Colonic mucosa (tissue), 4 donors: ENCODE measurements at places on chromosomes 7 and 10.

DNA sequence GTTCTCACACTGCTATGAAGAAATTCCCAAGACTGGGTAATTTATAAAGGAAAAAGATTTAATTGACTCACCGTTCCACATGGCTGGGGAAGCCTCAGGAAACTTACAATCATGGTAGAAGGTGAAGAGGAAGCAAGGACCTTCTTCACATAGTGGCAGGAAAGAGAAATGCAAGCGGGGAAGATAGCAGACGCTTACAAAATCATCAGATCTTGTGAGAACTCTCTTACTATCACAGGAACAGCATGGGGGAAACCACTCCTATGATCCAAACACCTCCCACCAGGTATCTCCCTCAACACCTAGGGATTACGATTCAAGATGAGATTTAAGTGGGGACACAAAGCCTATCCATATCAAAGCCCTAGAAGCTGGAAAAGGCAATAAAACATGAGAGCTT lies 130.8 kb downstream of the MDFIC start:
- no peak overlapping the region for H3K27ac ChIP-seq
- no peaks in the 10 kb centered on the region for H3K27me3 ChIP-seq
- no peaks in the 10 kb centered on the region for H3K4me1 ChIP-seq

DNA sequence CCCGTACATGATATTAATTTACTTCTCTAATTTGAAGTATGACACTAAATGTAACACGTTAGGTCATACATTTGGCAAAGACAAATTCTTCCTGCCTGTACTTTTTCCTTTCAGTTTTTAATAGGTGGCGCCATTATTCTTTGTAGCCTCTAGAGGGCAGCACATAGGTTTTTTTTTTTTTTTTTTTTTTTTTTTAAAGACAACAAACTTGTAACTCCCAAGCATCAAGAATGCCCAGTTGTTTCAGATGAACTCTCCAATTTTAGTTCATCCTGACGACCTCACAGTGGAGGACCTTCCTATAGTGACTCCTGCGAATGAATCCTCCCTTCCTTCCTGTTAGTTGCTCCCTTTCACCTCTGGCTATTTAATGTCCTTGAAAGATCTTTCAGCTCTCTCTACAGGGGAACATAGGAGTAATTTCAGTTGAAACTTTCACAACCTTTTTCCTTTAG lies 139.3 kb upstream of the HDAC9 start:
- H3K4me3 ChIP-seq: no peak overlapping the region
- no peaks in the 10 kb centered on the region for H3K36me3 ChIP-seq
- no peaks in the 10 kb centered on the region for H3K27me3 ChIP-seq
- H3K27ac ChIP-seq: no peak overlapping the region

DNA sequence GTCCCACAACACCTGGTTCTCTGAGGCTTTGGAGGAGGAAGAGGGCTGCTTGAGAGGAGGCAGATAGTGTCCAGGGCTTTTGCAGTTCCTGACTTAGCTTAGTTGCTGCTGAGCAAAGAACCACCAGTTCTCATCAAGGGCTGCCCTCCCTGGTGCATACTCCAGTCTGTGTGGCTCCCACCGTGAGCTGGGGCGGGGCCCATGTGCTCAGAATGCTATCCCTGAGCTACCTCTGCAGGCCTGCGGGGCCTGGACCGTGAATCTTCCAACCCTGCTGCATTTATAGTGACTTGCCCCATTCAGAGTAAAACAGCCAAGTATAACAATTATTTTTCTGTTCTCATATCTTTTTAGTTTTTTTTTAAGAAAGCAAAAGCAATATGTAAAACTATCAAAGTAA lies 49.2 kb downstream of the TACR2 start:
- no peaks in the 10 kb centered on the region for H3K27me3 ChIP-seq
- H3K27ac ChIP-seq: no peak overlapping the region
- no peak overlapping the region for H3K4me3 ChIP-seq

DNA sequence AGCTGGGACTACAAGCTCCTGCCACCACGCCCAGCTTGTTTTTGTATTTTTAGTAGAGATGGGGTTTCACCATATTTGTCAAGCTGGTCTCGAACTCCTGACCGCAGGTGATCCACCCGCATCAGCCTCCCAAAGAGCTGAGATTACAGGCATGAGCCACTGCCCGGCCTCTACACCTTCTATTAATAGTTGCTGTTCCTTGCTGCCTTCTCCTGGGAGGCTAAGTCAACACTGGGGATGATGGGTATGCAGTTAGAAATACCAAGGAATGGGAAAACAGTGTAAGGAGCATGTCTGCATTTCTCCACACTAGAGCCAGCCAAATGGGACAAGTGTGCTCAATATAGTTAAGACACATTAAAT lies 97.3 kb upstream of the PDLIM1 start:
- no peak overlapping the region for H3K27ac ChIP-seq
- no peak overlapping the region for H3K4me3 ChIP-seq
- H3K27me3 ChIP-seq: no peaks in the 10 kb centered on the region

- no peak overlapping the region for H3K4me3 ChIP-seq
- peak overlapping the region; percentile 79 for H3K27ac ChIP-seq
- no peaks in the 10 kb centered on the region for H3K36me3 ChIP-seq
- H3K4me1 ChIP-seq: peaks cover 15% of the 10 kb centered on the region
- no peaks in the 10 kb centered on the region for H3K27me3 ChIP-seq
- DNase-seq: peak; percentile 82
These were observed 54.7 kb downstream of the STEAP1B start for GRCh38 chr7:22445140-22445743.

DNA sequence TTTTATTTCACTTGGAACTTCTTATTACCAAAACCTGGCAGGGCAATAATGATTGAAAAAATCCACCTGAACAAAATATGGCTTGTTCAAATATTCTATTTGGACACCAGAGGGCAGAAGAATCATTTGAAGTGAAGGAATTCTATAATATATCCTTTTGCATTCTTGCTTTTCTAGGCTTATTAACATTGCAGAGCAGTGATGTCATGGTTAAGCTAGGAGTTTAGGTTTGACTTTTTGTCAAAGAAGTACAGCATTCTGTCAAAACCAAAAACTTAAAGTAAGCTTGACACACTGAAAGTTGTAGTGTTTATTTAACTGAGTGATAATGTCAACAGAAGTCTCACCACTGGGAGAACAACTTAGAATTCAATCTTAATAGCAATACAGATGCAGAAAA lies 156.0 kb downstream of the SEMA3D start:
- H3K4me1 ChIP-seq: no peaks in the 10 kb centered on the region
- no peak for DNase-seq
- no peaks in the 10 kb centered on the region for H3K27me3 ChIP-seq

GRCh38 chr7:127813991-127814541 lies 162.1 kb downstream of the SND1 start:
- H3K27ac ChIP-seq: no peak overlapping the region
- no peak overlapping the region for H3K4me3 ChIP-seq
- DNase-seq: no peak
- H3K36me3 ChIP-seq: no peaks in the 10 kb centered on the region
- H3K27me3 ChIP-seq: no peaks in the 10 kb centered on the region
- H3K4me1 ChIP-seq: no peaks in the 10 kb centered on the region

GRCh38 chr7:40945788-40946187 lies 757.1 kb downstream of the INHBA start:
- H3K4me1 ChIP-seq: no peaks in the 10 kb centered on the region
- H3K27me3 ChIP-seq: no peaks in the 10 kb centered on the region
- H3K27ac ChIP-seq: no peak overlapping the region
- H3K4me3 ChIP-seq: no peak overlapping the region
- no peak for DNase-seq

DNA sequence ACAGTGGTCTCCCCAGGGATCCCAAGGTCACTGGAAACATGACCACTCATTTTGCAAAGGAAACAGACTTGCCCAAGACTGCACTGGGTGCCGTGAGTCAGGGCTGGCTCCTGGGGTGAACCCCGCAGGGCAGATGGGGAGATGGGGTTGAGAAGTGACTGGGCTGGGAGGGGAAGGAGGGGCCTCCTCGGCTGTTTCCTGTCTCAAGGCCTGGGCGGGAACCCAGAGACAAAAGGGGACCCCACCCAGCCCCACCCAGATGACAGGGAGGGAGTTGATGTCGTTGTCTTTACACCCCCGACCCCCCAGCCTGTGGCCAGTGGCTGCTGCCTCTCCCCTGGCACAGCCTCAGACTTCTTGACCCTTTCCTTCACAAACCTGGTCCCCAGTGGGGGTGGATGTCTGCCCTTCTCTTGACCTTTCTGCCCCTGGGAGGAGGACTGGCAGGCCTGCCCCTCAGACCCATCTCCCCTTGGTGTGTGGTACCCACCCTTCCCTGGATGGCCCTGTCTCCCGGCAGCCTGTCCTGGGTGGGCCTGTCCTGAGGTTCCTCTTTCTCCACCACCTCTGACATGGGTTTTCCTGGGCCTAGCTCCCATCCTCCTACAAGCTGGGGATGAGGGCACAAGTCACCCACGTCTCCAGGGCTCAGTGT lies 1.4 kb downstream of the MYO1G start:
- no peak for DNase-seq
- no peaks in the 10 kb centered on the region for H3K36me3 ChIP-seq
- peak overlapping the region; percentile 21 for H3K4me3 ChIP-seq
- H3K27ac ChIP-seq: peak overlapping the region; percentile 10
- H3K27me3 ChIP-seq: no peaks in the 10 kb centered on the region
- no peaks in the 10 kb centered on the region for H3K4me1 ChIP-seq

DNA sequence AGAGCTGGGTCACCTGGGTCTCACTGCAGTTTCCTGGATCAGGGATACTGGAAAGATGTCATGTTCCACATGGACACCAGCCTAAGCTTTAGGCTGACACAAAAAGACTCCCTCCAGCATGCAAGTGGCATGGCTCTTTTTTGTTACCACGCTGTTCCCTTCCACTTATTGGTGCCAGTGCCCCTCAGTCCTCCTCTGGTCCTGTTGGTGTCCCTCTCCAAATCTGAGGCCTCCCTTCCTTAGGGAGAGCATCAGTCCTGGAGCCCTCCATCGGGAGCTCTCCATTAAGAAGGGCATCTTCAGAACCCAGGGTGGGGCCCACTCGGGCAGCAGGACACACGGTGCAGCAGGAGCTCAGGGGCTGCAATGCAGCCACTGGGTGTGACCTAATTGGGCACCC lies 76.1 kb upstream of the LRRC18 start:
- no peaks in the 10 kb centered on the region for H3K27me3 ChIP-seq
- no peaks in the 10 kb centered on the region for H3K36me3 ChIP-seq
- H3K27ac ChIP-seq: no peak overlapping the region
- no peak for DNase-seq

DNA sequence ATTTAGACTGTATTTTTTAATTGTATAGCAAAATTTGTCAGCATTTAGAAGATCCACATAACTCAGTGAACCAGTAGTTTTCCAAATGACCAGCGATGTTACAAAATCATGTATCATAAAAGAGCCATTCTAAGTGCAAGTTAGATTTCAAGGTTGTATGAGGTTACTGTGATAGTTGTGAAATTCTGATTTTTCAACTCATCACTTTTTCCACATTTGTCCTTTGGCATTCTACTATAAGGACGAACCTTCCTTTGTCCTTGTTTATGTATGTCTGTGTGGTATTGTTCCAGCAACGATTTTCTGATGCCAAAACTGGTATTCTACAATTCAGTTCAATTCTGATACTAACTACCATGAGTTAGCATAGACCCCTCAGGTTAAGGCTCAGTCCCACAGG lies 64.2 kb downstream of the TAX1BP1 start:
- H3K4me3 ChIP-seq: no peak overlapping the region
- DNase-seq: no peak
- no peaks in the 10 kb centered on the region for H3K4me1 ChIP-seq
- no peaks in the 10 kb centered on the region for H3K27me3 ChIP-seq
- no peak overlapping the region for H3K27ac ChIP-seq

GRCh38 chr7:50556247-50556991 lies 8.8 kb downstream of the DDC start:
- H3K36me3 ChIP-seq: no peaks in the 10 kb centered on the region
- no peaks in the 10 kb centered on the region for H3K4me1 ChIP-seq
- H3K27me3 ChIP-seq: no peaks in the 10 kb centered on the region
- no peak overlapping the region for H3K4me3 ChIP-seq

- H3K36me3 ChIP-seq: no peaks in the 10 kb centered on the region
- DNase-seq: no peak
- no peak overlapping the region for H3K4me3 ChIP-seq
These were observed 47.2 kb downstream of the PRF1 start for GRCh38 chr10:70555371-70555770.
